LHCN-M2 (cell line): ENCODE measurements at places on chromosomes 11 and 22.

DNA sequence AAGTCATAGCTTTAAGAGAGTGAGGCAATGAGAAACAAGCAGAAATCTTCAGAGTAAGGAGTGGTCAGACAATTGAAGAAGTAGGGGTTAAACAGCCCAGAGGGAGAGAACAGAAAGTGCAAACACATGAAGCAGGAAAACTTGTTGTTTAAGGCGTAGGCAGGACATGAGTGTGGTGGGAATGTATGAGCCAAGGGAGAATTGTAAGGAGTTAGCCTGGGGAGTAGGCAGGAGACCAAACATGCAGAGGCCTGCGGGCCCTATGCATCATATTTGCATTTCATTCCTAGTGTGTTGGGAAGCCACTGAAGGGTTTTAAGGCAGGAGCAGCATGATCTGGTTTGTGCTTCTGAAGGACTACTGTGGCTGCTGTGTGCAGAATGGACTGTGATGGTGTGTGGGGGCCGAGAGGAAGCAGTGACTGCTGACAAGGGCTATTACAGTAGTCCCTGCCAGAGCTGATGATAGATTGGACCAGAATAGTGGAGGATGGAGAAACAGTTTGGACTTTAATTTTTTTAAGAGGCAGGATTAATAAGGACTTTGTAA, 179.9 kb upstream of the C11orf87 start:
- DNase-seq = no peak

DNA sequence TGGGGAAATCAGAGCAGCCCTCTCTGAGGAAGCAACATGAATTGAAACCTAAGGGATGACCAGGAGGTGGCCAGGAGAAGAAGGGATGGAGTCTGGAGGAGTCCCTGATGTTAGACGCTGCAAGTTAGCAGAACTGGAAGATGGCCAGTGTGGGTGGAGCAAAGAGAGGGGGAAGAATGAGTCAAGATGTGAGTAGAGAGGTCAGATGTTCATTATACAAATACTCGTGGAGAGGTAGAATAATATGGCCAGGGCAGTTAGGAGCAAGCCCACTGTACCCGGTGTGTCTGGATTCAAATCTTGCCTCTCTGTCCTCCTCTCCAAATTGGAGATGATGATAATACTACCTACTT, 242.0 kb downstream of the TENM4 start:
- DNase-seq = no peak

DNA sequence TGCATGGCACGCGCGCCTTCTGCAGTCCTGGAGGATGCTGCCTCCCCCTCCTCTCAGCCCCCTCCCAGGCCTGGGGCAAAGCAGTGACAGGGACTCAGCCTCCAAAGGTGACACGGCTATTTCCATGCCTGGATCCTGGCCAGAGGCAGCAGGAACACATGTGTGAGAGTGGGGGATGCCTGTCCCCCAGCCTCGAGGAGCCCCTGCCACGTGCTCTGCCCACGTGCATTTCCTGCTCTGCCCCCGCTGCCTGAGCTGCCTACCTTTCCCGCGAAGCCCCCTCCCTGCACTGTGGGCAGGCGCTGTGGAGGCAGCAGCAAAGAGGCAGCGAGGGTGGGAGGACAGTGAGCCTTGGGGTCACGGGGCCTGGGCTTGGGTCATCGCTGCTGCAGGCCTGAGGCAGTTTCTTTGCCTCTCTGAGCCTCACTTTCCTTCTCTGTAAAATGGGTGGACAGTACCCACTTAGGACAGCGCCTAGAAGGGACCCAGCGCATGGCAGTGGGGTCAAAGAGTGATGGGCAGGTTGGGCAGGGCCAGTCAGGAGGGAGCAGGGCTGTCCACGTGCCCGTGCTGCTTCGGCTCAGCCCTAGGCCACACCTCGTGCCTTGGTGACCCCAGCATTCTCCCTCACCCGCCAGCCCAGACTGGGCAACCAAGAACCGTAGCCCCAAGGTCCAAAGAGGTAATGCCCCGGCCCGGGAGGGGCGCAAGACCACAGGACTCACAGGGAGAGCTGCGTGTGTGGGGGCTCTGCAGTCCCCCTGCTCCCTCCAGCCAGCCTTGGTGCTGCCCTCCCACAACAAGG, 48.6 kb downstream of the FLRT1 start:
- DNase-seq = no peak

DNA sequence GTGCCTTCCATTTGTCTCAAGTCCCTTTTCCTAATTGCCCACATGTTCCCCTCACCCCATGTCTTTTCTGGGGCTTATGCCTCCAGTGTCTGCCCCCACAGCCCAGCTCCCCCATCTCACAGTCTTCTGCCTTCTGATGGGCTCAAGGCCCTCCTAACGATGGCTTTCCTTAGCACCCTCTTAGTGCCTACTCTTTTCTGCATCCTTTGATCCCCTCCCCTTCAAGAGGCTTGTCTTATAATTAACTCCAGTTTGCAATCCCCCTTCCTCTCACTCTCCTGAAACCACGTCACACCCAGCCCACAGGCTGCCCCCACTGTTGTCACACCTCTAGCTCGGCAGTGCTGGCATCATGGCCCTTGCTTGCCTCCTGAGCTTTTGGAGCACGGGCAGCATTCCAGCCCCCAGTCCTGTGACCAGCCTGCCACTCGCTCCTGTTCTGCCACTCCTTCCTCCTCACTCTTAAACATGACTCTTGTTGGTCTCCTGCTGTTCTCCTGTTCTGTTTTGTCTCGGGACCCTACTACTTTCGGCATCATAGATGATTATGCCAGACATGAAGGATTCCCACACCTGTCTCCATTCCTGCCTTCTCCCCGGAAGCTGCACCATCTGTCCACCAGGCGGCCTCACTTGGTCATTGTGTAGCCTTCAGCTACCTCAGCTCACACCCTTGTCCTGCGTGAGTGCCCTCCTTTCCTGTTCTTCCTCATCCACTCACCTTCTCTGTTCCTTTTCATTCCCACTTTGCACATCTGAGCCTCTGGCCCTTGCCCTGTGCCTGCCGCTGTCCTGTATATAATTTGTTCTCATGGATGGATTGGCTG, 26.1 kb downstream of the UBE2L3 start:
- no peak for DNase-seq

- DNase-seq = peak; percentile 74
Measured at GRCh38 chr11:66835768-66836405, 7.4 kb upstream of the RCE1 start.

DNA sequence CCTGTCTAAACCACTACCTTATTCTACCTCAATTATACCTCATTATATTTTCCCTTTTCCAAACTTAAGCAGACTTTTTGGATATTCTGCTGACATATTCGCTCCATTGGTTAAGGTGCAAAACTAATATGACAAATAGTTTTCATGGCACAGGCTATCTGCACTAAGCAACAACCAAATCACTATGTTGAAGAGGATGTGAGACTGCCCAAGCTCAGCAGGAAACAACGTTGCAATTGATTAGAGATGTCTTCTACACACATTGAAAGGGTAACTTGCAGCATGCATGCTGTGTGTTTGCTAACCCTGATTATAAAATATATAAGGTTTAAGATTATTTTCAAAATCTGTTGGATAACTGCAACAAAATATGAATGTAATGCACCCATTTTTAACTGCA, 61.6 kb downstream of the STK33 start:
- DNase-seq = no peak

- DNase-seq = peak; percentile 60
Measured at GRCh38 chr22:19848298-19849224, 6.1 kb downstream of the GNB1L start.

DNA sequence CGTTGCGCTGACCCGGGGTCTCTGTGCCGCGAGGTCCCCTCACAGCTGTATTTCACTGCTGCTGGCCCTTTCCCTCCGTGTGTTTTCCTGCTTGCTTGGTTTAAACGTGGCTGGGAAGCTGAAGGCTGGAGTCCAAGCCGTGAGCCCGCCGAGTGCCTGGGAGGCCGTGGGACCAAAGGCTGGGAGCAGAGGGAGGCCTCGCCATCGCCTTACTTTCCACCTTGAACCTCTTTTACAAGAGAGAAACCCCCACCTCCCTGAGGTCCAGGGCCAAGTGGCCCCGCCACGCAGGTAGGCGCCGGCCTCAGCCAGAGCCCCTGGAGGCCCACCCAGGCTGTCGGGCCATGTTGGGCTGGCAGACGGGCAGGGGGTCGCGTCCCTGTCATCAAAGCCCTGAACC, 411.6 kb downstream of the TBC1D22A start:
- no peak for DNase-seq

GRCh38 chr22:26047516-26047915, 121.7 kb upstream of the SEZ6L start:
- no peak for DNase-seq

- no peak for DNase-seq
Measured at GRCh38 chr22:43159484-43160178, 8.3 kb downstream of the TSPO start.

DNA sequence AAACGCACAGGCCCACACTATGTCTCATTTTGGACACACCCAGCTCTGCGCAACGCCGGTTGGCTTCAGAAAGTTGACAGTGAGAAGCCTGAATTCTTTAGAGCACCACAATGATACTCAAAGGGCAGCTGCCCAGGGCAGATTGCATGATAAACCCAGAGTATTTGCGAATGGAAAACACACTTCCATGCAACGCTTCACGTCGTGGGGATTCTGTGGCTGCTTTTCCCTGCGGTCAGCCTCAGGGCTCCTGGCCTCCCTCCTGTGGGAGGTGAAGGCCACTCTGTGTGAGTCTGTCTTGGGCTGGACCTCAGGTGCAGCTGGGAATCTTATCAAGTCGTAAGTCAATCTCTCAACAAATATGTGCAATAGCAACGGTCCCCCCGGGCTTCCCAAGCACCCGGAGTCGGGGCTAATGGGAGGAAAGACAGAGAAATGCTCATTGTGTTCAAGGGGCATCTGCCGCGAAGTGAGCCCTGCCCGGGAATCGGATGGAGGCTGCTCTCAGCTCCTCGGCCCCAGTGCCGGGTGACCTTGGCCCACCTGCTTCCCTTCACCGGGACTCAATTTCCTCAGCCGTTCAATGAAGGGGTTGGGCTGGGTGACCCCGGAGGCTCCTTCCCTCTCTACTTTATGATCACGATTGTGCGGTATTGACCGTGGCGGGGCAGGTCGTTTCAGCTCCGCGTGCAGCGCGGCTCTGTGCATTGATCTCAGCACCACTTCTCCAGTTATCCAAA, 623.6 kb downstream of the BRD1 start:
- no peak for DNase-seq

DNA sequence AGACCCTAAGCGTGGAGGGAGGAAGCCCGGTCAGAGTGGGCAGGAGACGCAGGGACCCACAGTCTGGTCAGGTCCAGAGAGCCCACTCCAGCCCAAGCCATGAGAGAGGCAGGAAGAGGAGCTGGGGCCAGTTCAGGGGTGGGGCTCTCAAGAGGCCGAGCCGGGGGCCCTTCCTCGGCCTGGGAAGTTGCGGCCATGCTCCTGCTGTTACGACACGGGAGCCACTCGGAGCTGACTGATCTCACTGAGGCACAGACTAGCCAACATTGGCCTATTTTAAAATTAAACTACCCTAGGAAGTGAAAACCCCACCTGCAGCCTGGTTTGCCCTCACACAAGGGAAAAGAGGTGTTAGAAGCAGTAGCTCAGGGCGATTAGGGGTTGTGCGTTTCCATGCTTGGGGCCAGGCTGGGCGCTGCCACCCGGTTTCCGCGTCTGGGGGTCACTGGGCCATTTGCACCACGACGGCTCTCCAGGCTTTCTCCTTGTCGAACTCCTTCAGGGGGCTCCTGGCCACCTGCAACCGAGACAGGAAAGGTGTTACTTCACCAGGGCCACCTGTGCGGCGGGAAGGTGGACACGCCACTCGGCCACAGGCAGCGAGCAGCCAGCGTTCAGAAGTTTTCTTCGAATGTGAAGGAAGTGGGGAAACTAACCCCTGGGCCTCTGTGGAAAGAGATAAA, 3.2 kb upstream of the TTLL8 start:
- DNase-seq = no peak

DNA sequence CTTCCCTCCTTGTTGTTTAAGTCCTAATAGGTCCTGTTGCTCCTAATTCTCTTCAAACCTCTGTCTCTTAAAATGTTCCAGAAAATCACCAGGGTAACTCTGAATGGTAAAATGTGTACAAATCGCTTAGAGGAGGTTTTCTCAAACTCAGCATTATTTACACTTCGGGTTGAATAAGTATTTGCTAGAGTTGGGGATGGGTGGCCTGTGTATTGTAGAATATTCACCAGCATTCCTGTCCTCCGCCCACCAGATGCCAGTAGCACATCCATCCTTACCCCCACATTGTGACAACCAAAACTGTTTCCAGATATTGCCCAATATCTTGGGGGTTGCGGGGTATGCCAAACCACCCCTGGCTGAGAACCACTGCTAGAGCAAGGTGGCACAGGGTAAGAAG, 64.4 kb upstream of the DDI1 start:
- no peak for DNase-seq

GRCh38 chr11:93524173-93524536, 19.0 kb downstream of the SMCO4 start:
- DNase-seq = no peak

DNA sequence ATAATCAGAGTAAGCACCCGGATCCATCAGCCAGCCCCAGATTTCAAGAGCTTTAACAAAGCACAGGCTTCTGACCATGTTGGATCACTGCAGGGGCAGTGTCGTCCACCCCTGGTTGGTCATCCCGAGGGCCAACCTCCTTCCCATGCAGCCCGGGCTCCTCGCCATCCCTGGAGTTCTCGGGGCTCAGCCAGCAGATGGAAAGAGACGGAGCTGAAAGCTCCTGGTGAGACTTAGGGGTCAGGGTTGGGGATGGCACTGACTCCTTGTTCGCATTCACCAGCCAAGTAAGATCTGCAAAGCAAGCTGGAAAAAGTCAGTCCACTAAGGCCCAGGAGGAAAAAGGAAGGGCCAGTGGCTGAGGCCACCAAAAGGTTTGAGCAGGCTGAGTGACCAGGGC, 888.9 kb downstream of the BRD1 start:
- DNase-seq = no peak

- DNase-seq = no peak
Measured at GRCh38 chr11:129722529-129722928, 93.1 kb upstream of the TMEM45B start.

DNA sequence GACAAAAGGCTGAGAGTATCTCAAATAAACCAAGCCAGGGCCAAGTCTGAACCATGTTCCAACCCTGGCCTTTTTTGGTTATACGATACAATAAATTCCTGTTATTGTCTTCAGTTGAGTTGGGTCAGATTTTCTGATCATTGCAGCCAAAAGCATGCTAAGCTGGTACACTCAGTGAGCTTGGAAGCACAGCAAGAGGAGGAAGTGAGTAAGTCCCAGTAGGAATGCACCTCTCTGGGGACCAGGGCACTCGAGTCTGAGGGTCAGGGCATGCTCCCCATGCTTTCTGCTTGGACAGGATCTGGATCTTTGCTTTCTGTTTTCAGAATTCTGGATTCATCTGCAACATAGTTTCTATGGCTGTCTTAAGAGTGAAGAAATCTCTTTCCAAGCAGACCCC, 73.1 kb downstream of the TMPRSS5 start:
- peak; percentile 83 for DNase-seq

- no peak for DNase-seq
Measured at GRCh38 chr11:95345651-95346050, 114.6 kb upstream of the SESN3 start.

GRCh38 chr11:12716816-12717215, 42.6 kb downstream of the TEAD1 start:
- no peak for DNase-seq

GRCh38 chr11:128388206-128388815, 199.0 kb downstream of the ETS1 start:
- DNase-seq = no peak

- DNase-seq = no peak
Measured at GRCh38 chr11:119085437-119085847, 761 bp downstream of the HMBS start.

- DNase-seq = no peak
Measured at GRCh38 chr11:63853476-63853875, 14.6 kb downstream of the MARK2 start.

GRCh38 chr11:82733444-82734119, at the start of gene FAM181B:
TSS of gene FAM181B (minus strand) at chr11:82733864. CDS start at chr11:82733729, 135 bp downstream.
- DNase-seq = no peak

GRCh38 chr11:130144861-130145281, 14.7 kb upstream of the ST14 start:
- DNase-seq = no peak
